Cardiac septum (tissue), 1 donor: ENCODE measurements at places on chromosomes 11 and 22. TPM values are rescaled to one million over a fixed set of nuclear protein-coding genes. Genes with fewer than 3 reads are reported as not detected.
A peak's percentile ranks its signal among the peaks of the same experiment; 100 is the strongest.

- no peak for DNase-seq
These were observed 17.7 kb upstream of the ZBED5 start for GRCh38 chr11:10875430-10876021.

GRCh38 chr11:57260937-57261783 lies 24.1 kb upstream of the APLNR start:
- DNase-seq, result no peak

DNA sequence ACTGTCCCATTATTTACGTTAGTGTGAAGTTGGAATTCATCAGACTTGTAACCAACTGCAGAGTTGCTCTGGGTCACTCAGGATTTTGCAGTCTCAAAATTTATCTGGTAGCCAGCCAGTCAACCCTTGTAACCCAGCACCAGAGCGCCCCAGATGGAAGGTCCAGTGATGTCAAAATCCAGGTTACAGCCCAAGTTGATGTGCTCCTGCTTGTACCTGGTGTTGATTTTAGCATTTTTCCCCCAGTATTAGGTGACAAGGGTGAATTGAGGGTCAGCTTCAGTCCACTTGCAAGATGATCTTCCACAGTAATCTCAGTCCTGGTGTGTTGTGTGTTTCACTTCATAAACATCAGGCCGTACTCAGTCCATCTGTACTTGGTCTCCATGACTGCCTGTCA lies 7.5 kb downstream of the TIMM10B start:
- no peak for DNase-seq

- DNase-seq, result peak; percentile 78
These were observed at the start of gene MPZL2 for GRCh38 chr11:118263695-118264568. Gene MPZL2, minus strand, starts transcription at chr11:118264297. Its CDS starts 144 bp downstream, at chr11:118264153.

DNA sequence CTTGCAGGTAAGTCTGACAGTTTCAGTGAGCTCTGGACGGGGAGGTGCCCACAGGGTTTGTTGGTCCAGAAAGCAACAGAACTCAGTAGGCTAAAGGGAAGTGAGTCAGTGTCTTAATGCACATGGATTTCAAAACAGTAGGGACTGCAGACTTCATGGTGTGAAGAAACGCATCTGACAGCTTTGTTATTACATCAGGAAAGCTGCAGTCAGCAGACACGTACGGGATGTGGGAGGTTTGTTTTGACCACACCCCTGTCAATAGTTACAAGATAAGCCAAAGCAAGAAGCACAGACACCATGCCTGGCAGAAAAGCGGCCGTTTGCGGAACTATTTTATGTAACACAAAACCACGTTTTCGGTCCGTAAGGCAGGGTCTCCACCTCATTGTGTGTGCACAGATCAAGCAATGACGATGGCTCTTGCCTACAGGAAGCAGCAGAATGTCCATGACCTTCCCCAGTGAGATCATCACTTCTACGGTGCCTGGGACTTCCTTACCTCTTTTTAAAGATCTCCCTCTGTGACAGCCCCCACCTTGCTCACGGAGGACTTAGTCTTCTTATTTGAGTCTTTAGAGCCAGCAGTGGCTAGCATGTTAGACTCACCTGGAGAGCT lies 58.2 kb upstream of the FTH1 start:
- DNase-seq, result peak; percentile 87

DNA sequence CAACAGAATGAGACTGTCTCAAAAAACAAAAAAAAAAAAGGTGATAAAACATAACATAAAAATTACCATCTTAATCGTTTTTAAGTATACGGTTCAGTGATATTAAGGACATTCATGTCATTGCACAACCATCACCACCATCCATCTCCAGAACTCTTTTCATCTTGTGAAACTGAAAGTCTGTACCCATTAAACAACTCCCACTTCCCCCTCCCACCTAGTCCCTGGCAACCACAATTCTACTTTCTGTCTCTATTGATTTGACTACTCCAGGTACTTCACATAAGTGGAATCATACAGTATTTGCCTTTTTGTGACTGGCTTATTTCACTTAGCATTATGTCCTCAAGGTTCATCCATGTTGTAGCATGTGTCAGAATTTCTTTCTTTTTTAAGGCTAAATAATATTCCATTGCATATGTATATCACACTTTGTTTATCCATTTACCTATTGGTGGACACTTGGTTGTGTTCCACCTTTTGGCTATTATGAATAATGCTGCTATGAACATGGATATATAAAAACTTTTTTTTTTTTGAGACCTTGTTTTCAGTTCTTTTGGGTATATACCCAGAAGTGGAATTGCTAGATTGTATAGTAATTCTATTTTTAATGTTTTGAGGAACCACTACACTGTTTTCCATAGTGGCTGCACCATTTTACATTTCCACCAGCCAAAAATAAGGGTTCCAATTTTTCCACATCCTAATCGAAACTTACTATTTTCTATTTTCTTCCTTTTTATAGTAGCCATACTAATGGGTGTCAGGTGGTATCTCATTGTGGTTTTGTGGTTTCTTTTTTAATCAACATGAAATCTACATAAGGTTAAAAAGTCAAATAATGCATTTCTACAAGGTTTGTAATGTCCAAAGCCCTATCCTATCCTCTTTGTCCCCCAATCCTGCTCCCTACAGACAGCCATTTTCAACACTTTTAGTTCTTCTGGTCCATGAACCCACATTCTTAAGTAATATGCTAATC lies 23.4 kb upstream of the PIK3C2A start:
- DNase-seq, result no peak

DNA sequence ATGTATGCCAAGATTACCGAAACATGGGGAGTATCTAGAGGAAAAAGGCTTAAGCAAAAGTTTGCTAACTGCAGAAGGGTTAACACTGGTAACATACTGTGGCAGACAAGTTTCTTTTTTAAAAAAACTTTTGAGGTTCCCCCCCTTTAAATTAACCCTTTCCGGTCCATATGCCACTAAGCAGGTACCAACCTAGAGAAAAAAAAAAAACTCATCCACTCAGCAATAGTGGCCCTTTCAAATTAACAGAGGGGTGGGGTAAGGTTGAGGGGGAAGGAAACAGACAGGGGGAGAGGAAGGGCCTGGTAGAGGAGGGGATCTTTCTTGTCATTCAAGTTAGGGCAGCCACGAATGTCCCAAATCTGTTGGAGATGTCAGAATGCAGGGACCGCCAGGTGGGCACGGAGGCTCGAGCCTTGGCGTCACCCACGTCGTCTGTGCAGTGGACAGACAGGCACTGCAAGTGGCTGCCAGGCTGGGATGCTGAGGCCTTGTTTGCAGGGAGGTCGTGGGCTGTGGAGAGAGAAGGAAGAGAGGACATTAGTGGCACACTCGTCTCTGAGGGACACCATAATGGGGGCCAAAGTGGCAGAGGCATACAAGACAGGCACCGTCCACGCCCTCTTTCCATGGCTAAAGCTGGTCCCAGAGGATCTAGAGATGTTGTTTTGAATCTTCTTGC lies 50.8 kb downstream of the MN1 start:
- no peak for DNase-seq

The KCNA4 gene
- total RNA-seq, result 15.6 TPM

The HBG2 gene
- 0.94 TPM for total RNA-seq

The LRRC55 gene
- 0.13 TPM for total RNA-seq

The F2 gene
- not detected for total RNA-seq

The NEFH gene
- total RNA-seq, result 0.22 TPM

The GLB1L2 gene
- total RNA-seq, result 0.57 TPM

The ROBO3 gene
- 5.1 TPM for total RNA-seq

The TCN1 gene
- total RNA-seq, result not detected
